IMR-90 (cell line): ENCODE measurements at places on chromosomes 3 and 15. TPM values are rescaled to one million over a fixed set of nuclear protein-coding genes. Genes with fewer than 3 reads are reported as not detected.

Gene GOLGA6L4
- total RNA-seq, result 0.54 and 0.83 TPM in 2 replicates

Gene ERICH6
- under 0.01 TPM in 1 of 2 replicates, not detected in the other for total RNA-seq

Gene ZMYND10
- total RNA-seq, result 0.83 and 1.1 TPM in 2 replicates

Gene RARRES1
- 0.90 and 1.9 TPM in 2 replicates for total RNA-seq

Gene RYR3
- total RNA-seq, result 0.18 TPM in 1 of 2 replicates, not detected in the other

Gene ATP8B4
- total RNA-seq, result 0.54 and 0.56 TPM in 2 replicates

Gene TNFAIP8L3
- total RNA-seq, result 0.83 and 0.90 TPM in 2 replicates

Gene ARRDC4
- 9.1 and 10.6 TPM in 2 replicates for total RNA-seq

Gene SAXO2
- 0.28 TPM in 1 of 2 replicates, not detected in the other for total RNA-seq

Gene CADPS
- total RNA-seq, result not detected in 2 replicates

Gene TPRG1
- 0.56 TPM in 1 of 2 replicates, not detected in the other for total RNA-seq

Gene ATP13A5
- not detected in 2 replicates for total RNA-seq

Gene CHRD
- total RNA-seq, result under 0.01 TPM in 1 of 2 replicates, not detected in the other

Gene CFAP100
- not detected in 2 replicates for total RNA-seq

Gene EIF2B5
- 32.5 and 37.6 TPM in 2 replicates for total RNA-seq

Gene EIF4E3
- total RNA-seq, result 0.72 and 0.83 TPM in 2 replicates

Gene IGSF11
- 0.18 TPM in 1 of 2 replicates, not detected in the other for total RNA-seq

Gene PLA2G4E
- not detected in 2 replicates for total RNA-seq

Gene SERPINI1
- total RNA-seq, result 0.36 and 1.1 TPM in 2 replicates

Gene TMC3
- total RNA-seq, result not detected in 2 replicates

Gene PLA1A
- not detected in 2 replicates for total RNA-seq

Gene ENTPD3
- not detected in 2 replicates for total RNA-seq

Gene SPESP1
- 3.0 and 3.3 TPM in 2 replicates for total RNA-seq

Gene MESP2
- total RNA-seq, result 0.18 and 0.28 TPM in 2 replicates

Gene AGBL1
- total RNA-seq, result not detected in 2 replicates

Gene TUSC7
- not detected in 2 replicates for total RNA-seq

Gene TTC23
- 28.3 and 29.8 TPM in 2 replicates for total RNA-seq

Gene MAP6D1
- total RNA-seq, result 1.9 and 2.7 TPM in 2 replicates

Gene PAK6
- not detected in 2 replicates for total RNA-seq

Gene GOLGA8R
- 0.72 and 1.1 TPM in 2 replicates for total RNA-seq

Gene TTLL13
- total RNA-seq, result not detected in 2 replicates

Gene CISH
- total RNA-seq, result 0.83 and 0.90 TPM in 2 replicates

Gene GCNT3
- total RNA-seq, result not detected in 2 replicates

Gene ACTC1
- 0.83 and 1.1 TPM in 2 replicates for total RNA-seq

Gene ACKR4
- 0.18 TPM in 1 of 2 replicates, not detected in the other for total RNA-seq

Gene DUOXA2
- not detected in 2 replicates for total RNA-seq

Gene COL6A5
- not detected in 2 replicates for total RNA-seq

Gene SCN5A
- 1.7 and 2.0 TPM in 2 replicates for total RNA-seq

Gene TEX55
- total RNA-seq, result not detected in 2 replicates

Gene ADAMTSL3
- total RNA-seq, result under 0.01 TPM in 1 of 2 replicates, not detected in the other

Gene PPP1R14D
- total RNA-seq, result not detected in 2 replicates

Gene GABRA5
- 7.3 and 8.3 TPM in 2 replicates for total RNA-seq

Gene CIB2
- 2.2 and 2.5 TPM in 2 replicates for total RNA-seq

Gene CASR
- total RNA-seq, result not detected in 2 replicates

Gene DAPK2
- 0.28 and 0.36 TPM in 2 replicates for total RNA-seq
